Upper lobe of right lung (tissue), 1 donor: ENCODE measurements at places on chromosomes 4 and X. TPM values are rescaled to one million over a fixed set of nuclear protein-coding genes. Genes with fewer than 3 reads are reported as not detected.

GRCh38 chr4:65508168-65508567 lies 162.1 kb downstream of the EPHA5 start:
- no peaks in the 10 kb centered on the region for H3K4me1 ChIP-seq
- H3K27me3 ChIP-seq: no peaks in the 10 kb centered on the region
- no peak overlapping the region for H3K27ac ChIP-seq
- no peak for DNase-seq

Gene CNKSR2
- 7.2 TPM for total RNA-seq

Gene EREG
- total RNA-seq: 0.69 TPM

GRCh38 chrX:41265615-41266014 lies 68.3 kb upstream of the DDX3X start:
- no peak overlapping the region for H3K27ac ChIP-seq
- no peaks in the 10 kb centered on the region for H3K36me3 ChIP-seq
- H3K4me1 ChIP-seq: no peaks in the 10 kb centered on the region
- no peaks in the 10 kb centered on the region for H3K27me3 ChIP-seq
- peak overlapping the region; percentile 29 for H3K4me3 ChIP-seq

GRCh38 chr4:101256222-101256621 lies 91.1 kb downstream of the PPP3CA start:
- no peaks in the 10 kb centered on the region for H3K27me3 ChIP-seq
- peaks cover 27% of the 10 kb centered on the region for H3K4me1 ChIP-seq
- no peaks in the 10 kb centered on the region for H3K36me3 ChIP-seq
- DNase-seq: no peak
- no peak overlapping the region for H3K4me3 ChIP-seq

Gene ZNF674
- 5.9 TPM for total RNA-seq

- no peak overlapping the region for H3K4me3 ChIP-seq
- no peaks in the 10 kb centered on the region for H3K4me1 ChIP-seq
- H3K27ac ChIP-seq: no peak overlapping the region
- H3K36me3 ChIP-seq: no peaks in the 10 kb centered on the region
- no peaks in the 10 kb centered on the region for H3K27me3 ChIP-seq
- no peak for DNase-seq
Measured at GRCh38 chr4:174274436-174274835, 9.0 kb downstream of the FBXO8 start.

Gene FHL1
- total RNA-seq: 328 TPM

- peak overlapping the region; percentile 14 for H3K27ac ChIP-seq
- H3K4me1 ChIP-seq: peaks cover 25% of the 10 kb centered on the region
- DNase-seq: no peak
- no peak overlapping the region for H3K4me3 ChIP-seq
- H3K36me3 ChIP-seq: no peaks in the 10 kb centered on the region
- no peaks in the 10 kb centered on the region for H3K27me3 ChIP-seq
Measured at GRCh38 chr4:113449410-113449974, 312.0 kb downstream of the CAMK2D start.

DNA sequence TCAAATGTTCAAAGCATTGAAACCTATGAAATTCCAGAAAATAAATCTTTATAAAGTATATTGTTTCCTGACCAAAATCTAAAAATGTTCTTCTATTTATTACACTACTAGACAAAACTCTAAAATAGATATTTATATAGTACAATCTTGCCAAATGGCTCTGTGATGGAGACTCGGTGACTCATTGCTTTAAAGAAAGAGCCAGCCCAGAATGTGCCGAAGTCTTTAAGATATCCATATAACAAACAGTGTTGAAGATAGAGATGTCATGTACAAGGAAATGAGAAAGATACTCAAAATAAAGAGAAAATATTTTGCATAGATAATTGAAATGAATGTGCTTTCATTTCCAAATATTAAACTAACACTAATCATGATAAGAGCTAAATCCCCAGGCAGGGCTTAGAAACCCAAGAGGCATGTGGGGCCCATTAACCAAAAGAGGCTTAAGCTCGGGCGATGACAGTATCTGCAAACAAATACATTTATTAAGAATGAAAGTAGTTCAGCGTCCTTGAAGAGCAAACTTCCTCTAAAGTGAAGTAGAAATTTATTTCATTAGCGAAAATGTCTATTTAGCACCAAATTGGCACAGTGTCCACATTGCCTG lies 102.1 kb upstream of the FAM9B start:
- H3K27ac ChIP-seq: no peak overlapping the region
- H3K27me3 ChIP-seq: no peaks in the 10 kb centered on the region
- DNase-seq: no peak

Gene PDE5A
- 58.0 TPM for total RNA-seq
